SHP77 treated with DMSO at 0.1 percent for 48 hours (cell line): ENCODE measurements at places on chromosomes 11 and 22.

- no peak for DNase-seq
Measured at GRCh38 chr11:76185931-76186401, 20.3 kb downstream of the WNT11 start.

- DNase-seq = no peak
Measured at GRCh38 chr11:17974246-17974645, 38.6 kb downstream of the SERGEF start.

DNA sequence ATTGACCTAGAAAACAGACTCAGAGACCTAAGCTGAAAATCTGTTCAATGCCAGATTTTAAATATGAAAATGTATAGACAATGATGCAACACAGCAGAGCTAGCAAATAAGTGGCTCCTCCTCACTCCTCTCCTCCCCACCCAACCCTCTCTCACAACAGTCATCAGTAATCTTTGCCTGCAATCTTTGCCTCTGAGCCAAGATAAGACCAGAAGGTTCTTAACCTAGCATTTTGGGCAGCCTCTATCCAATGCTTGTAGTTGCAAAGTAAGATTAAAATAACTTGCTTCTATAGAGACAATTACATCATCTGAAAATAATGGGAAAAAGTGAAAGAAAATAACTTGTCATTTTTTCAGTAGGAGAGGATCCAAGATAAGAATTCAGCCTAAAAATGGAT lies 117.3 kb downstream of the PARVA start:
- DNase-seq = no peak

GRCh38 chr11:67504005-67504949 lies 886 bp downstream of the PITPNM1 start:
- no peak for DNase-seq

DNA sequence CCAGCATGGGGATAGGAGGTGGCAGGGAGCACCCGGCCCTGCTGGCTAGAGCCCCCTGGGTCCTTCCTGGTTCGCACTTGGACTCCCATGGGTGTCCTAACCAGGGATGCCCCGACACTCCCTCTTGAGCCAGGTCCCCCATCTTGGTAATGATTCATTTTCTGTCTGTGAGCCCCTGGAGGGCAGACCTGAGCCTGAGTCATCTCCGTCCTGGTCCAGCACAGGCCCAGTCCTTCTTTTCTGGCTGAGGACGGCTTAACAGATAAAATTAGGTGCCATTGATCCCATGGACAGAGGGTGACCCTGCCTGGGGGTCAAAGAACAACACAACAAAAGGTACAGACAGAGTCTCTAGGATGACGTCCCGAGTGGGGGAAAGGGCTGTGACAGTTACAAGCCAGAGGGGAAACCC lies 3.5 kb downstream of the RHOD start:
- DNase-seq = no peak

DNA sequence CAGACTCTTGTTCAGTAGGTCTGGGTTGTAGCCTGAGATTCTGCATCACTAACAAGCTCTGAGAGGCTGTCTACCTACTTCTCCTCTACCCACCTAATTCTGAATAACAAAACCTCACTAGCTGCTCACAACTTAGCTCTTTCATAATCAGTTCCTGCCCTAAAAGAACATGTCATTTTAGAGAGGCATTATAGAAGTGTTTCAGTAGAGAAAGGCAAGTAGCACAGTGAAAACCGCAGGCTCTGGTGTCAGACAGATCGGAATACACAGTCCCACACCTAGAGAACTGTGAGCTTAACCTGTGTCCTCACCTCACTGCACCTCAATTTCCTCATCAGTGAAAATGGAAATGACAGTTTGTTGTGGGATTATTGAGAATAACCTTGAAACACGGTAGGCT lies 1337.6 kb upstream of the TENM4 start:
- no peak for DNase-seq

GRCh38 chr22:28034760-28035401 lies 115.8 kb upstream of the PITPNB start:
- DNase-seq = peak; percentile 94

DNA sequence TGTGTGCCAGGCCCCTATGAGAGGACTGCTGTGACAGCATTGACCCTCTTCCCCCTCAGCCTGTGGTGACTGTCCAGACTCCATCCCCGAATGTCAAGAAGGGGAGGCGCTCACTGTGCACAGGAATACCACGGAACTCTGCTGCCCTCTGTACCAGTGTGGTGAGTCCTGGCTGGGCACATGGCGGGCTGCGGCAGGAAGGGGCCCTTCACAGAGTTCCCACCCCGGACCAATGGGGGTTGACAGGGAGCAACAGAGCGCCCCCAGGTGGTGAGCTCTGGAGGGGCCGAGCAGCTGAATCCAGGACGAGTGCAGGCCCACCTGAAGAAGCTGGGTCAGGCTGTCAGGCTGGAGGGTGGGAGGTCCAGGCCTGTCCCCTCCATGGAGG lies 83.8 kb upstream of the MYOD1 start:
- no peak for DNase-seq

- no peak for DNase-seq
Measured at GRCh38 chr11:115616971-115617370, 112.8 kb upstream of the CADM1 start.

GRCh38 chr11:2298131-2298794 lies 3.5 kb downstream of the C11orf21 start:
- no peak for DNase-seq

DNA sequence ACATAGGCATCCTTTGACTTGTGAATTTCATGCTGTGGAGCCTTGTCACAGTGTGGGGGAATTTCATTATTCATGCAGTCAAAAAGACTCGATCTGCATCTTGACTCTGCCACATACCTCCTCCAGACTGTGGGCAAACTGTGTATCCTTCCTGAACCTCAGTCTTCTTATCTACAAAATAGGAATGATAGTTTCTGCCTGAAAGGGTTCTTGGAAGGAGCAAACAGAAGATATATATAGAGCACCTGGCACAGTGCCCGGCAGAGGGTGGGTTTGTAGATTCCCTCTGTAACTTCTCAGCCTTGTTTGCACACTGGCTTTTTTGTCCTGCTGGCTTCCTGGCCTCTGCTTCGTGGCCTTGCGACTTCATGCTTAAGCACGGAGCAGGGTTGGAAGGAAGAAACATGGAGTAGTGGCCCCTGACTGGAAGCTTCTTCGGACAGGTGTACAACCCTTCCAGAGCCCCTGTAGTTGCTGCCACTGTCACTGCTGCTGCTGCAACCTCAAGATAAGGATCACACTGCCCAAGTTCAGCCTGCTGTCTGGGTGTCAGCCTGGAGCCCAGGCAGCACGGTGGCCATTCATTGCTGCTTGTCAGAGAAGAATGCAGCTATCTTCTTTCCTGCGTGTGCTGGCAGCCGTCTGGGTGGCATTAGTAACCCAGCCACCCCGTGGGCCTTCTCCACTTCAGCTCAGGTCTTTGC lies 106.4 kb downstream of the MICAL2 start:
- no peak for DNase-seq

GRCh38 chr11:9642894-9643293 lies 21.0 kb upstream of the SWAP70 start:
- DNase-seq = no peak

DNA sequence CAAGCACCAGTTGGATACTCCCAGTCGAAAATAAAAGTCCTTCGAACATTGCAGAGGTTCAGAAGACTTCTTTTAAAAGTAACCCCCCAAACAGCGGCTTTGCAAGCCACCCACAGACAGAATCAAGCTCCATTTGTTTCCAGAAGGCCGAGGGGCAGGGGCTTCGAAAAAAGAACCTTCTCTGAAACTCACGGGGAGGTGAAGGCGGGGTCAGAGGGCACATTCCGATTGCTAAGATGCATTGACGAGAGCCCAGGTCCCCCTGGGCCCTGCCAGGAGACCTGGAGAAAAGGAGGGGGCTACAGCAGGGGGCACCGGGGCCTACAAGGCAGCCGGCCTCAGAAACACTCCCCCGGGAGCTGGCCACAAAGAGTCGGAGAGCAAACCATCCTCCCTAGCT lies 306.8 kb downstream of the MN1 start:
- DNase-seq = no peak

DNA sequence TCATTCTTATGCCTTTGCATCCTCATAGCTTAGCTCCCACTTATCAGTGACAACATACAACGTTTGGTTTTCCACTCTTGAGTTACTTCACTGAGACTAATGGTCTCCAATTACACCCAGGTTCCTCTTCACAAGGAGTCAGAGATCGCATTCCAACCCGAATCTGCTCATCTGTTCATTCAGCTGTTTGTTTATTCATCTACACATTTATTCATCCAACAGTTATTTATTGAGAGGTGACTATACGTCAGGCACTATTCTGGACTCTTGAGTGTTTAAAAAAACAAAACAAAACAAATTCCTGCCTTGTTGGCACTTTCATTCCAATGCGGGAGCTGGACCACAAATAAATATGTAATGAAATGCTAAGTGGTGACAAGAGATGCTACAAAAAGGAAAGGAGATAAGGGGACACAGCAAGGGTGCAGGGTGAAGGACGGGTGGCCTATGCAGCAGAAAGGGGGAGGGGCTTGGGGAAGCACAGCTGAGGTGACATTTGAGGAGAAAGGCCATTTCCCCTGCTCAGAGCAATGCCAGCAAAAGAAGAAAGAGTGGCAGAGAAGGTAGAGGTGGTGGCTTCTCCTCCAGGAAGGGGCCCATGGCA lies 393.8 kb upstream of the SYN3 start:
- DNase-seq = no peak

DNA sequence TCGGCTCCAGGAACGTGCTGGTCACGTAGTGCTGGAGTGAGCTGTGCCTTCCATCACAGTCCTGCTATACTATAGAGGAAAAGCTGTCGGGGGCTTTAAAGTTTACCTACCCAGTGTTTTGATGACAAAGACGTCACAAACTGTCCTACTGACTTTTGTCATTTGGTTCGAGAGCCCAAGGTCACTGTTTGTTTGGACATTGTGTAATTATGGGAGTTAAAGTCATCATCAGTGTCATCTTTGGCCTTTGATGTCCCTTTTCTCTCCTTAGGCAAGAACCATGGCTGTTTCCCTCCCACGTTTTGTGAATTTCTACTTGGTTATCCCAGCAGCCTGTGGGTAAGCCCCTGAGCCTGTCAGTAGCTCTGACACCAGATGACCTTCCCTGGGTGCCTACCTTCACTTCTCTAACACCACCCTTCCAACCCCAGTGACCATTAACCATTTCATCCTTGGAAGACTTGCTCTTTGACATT lies 59.3 kb downstream of the SLC1A2 start:
- no peak for DNase-seq

- no peak for DNase-seq
Measured at GRCh38 chr11:128686745-128687177, 7.1 kb upstream of the FLI1 start.

- no peak for DNase-seq
Measured at GRCh38 chr11:81585390-81585933, 1148.2 kb downstream of the FAM181B start.

DNA sequence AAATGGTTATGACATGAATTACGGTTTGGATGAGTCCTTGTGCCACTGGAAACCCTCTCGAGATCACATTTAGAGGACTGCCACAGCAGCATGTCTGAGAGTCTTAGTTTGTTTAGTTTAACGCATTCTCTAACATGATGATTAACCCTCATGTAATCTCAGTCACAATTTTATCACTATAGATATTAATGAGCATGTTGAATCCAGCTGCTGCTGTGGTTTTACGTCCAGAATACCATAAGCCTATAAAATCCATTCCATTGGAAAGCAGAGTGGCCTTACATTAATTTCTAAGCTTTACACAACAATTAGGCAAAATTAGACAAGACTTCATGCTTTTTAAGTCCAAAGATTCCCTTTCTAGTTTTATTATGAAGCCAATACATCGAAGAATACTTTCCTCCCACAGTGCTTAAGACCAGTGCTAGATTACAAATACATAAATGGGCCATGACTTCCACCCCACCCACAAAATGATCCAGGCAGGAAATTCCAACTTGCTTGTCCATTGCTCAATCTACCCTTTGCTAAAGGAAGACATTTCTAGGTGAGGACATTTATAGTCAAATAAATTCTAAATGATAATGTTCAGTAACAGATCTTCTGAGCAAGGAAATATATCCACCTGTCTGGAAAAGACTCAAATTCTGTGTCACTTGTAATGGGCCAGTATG lies 3.5 kb upstream of the ELMOD1 start:
- no peak for DNase-seq

GRCh38 chr11:45872651-45873356 lies 12.6 kb upstream of the MAPK8IP1 start:
- peak; percentile 25 for DNase-seq

DNA sequence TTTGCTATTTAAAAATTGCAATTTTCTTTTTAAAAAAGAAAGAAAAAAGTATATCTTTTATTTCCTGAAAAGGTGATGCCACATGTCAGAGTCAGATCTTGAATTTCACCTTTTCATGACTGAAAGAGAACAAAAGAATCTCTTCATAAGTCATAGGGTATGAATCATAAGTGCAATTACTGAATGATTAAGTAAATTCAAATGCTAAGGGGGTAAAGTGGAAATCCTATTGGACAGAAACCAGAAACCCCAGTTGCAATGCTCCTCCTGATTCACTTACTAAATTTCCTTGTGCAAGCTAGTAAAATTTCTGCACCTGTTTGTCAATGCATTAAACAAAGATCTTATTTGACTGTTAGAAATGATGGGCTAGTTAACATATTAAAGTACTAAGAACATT lies 8.2 kb upstream of the PRRG4 start:
- no peak for DNase-seq

DNA sequence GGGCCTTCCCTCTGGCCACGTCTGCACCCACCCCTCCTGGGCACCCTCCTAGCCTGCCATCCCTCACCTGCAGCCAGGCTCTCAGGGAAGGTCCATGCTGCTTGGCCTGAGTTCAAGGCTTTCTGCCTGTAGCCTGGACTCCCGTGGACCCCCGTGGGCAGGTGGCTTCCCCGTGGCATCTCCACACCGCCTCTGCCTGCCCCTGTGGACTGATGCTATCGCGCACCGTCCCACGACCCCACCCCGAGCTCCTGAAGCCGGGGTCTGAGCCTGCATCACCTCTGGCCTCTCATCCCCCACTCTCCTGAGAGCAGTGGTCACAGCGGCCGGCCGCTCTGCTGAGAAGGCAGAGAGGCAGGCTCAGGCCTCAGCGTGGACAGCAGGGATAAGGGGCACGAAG lies 4.5 kb downstream of the IFITM5 start:
- DNase-seq = no peak
